Endothelial cell (in vitro differentiated cells): ENCODE measurements at places on chromosomes 7 and 10. TPM values are rescaled to one million over a fixed set of nuclear protein-coding genes. Genes with fewer than 3 reads are reported as not detected.

- no peak for DNase-seq
Measured at GRCh38 chr10:15043674-15044073, at the start of gene OLAH. TSS of gene OLAH (plus strand) at chr10:15043943. CDS start at chr10:15047289, 3,346 bp downstream.

- no peak for DNase-seq
Measured at GRCh38 chr10:49410365-49411074, 14.6 kb upstream of the DRGX start.

DNA sequence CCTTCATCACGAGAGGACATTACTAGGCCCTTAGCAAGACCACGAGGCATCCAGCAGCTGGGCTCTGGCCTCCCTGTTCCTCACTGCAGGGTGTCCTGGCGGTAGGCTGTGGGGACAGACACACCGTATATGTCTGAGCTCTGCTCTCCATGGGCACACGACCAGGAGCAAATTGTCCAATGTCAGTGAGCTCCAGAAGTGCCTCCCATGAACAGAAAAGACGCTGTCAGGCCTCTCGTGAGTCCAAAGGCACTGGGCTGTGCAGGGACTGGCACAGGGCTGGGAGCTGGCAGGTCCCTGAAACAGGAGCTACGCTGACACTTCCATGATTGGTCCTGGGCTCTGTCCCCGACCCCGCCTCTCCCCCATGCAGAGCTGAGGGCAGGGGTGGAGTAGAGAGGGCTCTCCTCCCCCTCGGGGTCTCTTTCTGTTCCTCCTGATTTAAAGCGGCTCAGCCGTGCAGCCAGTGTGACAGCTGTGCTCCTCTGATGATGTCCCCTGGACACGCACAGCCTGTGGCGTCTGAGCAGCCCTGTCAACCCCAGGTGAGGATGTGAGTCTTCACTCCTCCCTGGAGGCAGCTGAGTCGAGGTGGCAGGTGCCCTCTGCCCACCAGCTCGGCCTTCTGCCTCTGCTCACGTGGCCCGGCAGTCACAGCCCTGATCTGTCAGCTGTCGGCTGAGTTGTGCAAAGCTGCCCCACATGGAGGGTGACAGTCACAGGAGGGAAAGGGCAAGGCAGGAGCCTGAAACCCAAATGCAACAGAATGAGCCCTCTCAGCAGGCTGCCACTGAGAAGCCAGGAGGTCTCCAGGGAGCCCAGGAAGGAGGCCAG lies 13.0 kb downstream of the ANTXRL start:
- DNase-seq = no peak

GRCh38 chr10:91198781-91199180 lies 21.7 kb upstream of the PCGF5 start:
- no peak for DNase-seq

DNA sequence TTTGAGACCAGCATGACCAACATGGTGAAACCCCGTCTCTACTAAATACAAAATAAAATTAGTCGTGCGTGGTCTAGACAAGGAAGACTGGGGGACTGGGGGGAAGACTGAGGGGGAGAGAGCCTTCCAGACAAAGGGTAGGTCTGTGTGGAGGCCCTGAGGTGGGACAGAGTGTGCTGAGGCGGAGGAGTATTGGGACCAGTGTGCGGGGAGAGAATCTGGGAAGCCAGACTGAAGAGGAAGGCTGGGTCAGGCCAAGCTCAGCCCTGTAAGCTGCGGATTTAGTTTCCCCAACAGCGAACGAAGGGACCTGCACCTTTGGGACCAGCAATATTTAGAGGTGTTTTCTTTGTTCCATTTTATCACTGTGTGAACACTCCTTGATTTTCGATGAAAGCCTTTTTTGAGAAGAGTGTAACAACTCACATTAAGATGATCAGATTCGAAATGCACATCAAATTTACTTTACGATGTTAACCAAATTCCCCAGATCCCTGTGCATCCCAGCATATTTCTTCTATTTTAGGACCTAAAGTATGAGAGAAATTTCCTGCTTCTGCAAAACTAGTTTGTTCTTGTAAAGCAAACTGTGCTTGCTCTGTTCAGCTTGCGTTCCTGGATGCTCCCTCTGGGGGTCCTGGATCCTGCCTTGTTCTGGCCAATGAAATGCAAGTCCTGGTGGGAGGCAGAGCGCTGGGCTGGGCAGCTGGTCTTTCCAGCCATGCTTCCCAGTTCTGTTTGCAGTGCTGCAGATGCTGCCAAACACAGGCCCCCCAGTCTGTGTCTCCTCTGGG lies 39.4 kb downstream of the PLAU start:
- DNase-seq = no peak

DNA sequence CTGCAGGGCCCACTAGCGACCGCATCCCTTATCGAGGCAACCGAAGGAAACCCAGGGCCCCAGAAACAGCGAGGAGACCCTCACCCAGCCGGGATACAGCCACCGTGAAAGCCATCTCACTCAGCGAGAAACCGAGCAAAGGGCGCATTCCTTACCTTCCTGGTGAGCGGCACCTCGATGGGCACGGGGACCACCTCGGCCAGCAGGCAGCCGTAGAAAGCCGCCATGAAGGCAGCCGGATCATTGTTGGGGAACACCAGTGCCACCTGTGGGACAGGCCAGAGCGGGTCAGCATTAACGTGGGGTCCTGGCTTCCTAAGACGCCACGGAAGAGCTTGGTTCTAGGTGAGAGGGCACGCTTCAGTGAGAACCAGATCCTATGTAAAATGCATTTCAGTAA lies 263.7 kb downstream of the ZMYND11 start:
- DNase-seq = no peak

- no peak for DNase-seq
Measured at GRCh38 chr7:18540396-18540795, 44.8 kb downstream of the HDAC9 start.

DNA sequence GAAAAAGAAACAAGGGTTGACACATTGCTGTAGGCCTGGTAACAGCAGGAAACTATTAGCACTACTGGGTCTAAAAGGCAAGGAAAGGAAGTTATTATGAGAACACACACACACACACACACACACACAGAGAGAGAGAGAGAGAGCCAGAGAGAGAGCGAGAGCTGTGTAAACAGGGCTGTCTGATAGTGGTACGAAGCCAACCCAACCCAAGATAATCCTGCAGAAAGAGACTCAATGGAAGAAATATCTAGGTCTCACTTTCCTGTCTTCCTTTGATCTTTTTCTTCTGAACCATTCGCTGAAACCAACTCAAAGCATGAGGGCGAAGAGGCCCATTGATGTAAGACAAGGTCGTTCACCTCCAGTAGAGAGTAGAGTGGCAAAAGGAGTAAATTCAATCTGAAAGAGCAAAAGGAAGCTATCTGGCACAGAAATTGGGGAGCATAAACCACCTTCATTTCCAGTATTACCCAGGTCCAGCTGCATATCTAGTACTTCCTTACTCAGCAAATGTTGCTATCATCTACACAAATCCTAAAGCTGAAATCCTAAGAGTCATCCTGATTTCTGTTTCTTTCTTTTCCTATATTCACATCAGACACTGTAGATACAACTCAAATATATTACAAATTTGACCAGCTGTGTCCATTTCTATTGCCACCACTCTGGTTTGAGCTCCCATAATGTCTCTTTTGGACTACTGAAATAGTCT lies 110.2 kb downstream of the TMEM26 start:
- no peak for DNase-seq

DNA sequence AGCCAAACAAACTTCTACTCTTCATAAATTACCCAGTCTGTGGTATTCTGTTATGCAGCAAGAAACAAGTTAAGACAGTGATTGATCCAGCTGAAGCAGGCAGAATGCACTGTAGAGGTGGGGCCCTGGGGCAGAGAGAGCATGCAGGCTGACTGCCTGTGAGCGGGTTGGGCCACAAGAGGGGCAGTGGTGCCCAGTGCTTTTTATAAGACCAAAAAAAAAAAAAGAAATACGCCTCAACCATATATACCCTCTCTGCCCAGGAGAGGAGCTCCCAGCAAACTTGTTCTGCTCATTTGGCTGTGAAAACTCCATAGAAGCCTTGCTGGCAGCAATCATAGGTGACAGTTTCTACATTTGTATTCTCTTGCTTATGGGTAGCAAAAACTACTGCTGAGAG lies 104.7 kb downstream of the SORBS1 start:
- no peak for DNase-seq

DNA sequence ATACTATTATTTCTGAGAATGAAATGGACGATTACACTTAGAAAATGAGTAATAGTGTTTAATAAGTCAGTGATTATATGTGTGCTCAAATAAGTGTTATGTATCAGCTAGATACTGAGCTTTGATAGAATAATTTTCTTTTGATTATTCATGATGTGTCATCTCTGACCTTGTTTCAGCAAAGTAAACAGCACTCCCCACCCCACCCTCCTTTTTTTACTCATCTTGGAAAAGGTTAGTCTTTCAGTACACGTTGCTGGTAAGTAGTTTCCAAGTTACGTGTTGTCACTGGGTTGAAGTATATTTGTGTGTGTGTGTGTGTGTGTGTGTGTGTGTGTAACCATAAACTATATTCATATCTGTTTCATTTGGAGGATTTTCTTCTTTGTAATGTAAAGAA lies 84.1 kb downstream of the GNAI1 start:
- no peak for DNase-seq

EVX1 gene
- total RNA-seq = 0.51 TPM

COBL gene
- 1.8 TPM for total RNA-seq

FAM241B gene
- 7.1 TPM for total RNA-seq

FGFR2 gene
- 15.3 TPM for total RNA-seq

NAT16 gene
- total RNA-seq = not detected

C10orf53 gene
- not detected for total RNA-seq
